ENCODE measurements at places on chromosomes 7 and 10.
A peak's percentile ranks its signal among the peaks of the same experiment; 100 is the strongest.

DNA sequence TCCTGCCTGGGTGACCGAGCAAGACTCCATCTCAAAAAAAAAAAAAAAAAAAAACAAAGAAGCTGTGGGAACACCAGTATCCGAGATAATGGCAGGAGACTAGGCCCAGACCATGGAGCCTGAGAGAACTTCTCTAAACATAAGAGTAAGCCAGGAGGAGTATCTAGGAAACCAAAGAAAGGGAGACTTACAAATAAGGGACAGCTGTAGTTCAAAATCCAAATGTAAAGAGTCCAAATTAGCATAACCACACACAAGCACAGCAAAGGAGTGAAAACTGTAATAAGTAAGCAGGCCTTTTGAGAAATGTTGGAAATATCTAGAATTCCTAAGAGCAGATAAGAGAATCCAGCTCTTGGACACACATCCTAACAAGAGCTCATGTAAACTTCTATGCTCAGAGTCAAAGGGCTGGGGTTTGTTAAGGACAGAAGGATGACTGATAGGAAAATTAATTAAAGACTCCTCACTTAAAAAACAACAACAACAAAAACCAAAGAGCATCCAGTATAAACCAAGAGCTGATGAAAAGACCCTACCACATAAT is 15.8 kb downstream of the ZNF25 start:
- no peak for DNase-seq

DNA sequence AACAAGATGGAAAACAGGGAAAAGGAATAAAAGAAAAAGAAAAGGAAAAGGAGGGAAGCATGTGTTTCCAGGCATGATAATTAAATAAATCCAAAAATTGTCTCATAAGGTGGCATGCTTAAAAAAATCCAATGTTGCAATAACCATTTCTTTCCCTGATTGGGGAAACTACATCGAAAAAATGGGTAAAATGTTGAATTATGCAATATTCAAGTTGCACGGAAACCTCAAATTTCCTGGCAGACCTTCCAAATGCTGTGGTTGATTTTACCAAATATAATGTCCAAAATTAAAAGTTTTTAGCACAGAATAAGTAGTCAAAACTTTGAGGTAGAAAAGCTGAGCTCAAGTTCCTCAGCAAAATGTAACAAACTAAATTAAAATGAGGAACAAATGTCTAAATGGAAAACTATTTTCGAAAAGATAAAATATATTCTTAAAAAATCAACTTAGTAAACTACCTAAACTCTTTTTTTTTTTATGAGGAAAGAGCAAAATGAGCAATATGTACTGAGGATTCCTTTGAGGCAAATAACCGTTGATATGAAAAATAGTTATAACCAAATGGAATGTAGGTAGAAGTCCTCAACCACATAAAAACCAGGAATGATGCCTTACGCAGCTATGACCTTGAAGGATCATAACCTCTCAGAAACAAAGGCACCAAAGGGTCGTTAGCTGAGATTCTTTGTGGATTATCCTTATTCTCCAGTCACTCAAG is 52.6 kb downstream of the MACC1 start:
- peak; percentile 70 for DNase-seq

DNA sequence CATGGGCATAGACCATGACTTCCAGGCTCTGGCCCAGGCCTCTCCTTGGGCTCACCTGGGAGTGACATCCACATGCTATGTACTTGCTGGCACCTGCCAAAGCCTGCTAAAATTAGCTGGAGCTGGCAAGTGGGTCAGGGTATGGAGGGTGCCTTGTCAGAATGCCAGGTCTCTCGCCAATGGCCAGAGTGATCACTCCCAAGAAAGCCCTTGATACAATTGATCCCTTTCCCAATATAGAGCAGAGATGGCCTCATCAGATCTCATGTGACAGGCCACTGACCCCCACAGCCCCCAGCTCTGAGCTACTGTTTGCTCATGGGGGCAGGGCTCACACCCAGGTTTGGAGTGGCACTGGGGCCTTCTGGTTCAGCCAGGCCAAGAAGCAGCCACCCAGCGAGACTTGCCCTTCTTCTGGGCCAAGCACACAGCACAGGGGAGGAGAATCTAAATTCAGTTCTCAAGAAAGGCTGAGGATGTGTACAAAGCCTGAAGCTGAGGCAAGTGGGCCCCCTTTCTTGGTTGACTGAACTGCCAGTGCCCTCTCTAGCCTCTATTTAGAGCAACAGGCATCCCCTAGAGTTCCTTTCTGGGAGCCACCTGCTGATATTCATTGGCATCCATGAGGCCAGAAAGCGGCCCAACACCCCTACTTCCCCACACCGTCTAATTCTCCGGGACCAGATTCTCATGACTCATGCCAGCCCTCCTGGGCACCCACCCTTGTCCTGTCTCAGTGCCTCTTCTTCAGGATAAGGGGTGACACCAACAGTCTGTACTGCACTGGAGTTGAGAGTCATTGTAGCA is 18.9 kb upstream of the MYL7 start:
- no peak for DNase-seq

GRCh38 chr7:5507013-5507412 is 83.4 kb upstream of the TNRC18 start:
- DNase-seq: no peak

- DNase-seq: no peak
These were observed 533.5 kb downstream of the GPAM start for GRCh38 chr10:111650088-111650487.

DNA sequence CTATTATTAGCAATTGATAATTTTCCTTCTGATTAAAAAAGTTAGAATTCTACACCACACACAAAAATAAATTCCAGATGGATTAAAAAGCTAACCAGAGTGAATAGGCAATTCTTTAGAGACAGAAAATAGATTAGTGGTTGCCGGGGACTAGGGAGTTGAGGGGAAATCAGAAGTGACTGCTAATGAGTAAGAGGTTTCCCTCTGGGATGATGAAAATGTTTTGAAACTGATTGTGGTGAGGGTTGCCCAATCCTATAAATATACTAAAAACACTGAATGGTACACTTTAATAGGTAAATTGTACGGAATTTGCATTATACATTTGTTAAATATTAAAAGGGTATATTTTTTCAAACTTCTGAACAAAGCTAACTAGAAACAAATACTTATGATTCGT is 214.9 kb downstream of the GPAM start:
- no peak for DNase-seq

DNA sequence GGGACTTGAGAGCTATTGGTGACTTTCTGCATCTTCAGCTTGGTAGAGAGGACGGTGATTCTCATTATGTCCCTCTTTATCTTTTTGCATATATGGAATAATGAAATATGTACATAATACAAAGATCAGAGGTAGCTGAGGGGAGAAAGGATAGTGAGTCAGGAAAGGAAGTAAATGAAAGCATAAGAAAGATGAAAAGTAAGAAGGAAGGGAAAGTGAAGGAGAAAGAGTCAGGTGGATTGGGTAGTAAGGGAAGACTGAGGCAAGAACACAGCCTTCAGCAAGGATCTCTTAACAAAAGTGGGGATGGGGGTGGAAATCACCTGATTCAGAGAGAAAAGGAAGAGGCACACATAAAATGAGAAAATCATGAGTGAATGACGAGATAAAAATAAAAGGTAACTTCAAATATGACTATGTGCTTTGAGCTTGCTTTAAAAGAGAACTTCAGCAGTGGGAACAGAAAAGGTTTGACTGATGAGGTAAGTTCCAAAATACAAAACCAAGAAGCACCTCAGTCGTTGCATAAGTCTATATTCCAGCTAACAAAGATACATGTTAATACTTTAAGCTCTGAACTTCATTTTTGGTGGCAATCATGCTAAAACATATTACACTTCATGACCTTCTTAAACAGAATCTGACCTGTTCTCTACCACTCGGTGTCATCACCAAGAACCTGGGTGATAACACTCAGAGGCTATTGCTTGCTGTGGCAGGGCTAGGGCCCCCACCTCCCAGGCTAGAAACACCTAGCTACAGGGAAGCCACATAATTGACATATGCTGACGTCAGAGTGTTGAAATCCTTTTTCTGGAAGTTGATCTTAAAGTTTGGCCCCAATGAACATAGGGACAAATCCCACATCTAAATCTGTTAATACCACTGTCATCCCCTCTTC is 32.9 kb downstream of the NRCAM start:
- no peak for DNase-seq

- no peak for DNase-seq
These were observed 106.0 kb downstream of the BMS1 start for GRCh38 chr10:42888504-42889095.

DNA sequence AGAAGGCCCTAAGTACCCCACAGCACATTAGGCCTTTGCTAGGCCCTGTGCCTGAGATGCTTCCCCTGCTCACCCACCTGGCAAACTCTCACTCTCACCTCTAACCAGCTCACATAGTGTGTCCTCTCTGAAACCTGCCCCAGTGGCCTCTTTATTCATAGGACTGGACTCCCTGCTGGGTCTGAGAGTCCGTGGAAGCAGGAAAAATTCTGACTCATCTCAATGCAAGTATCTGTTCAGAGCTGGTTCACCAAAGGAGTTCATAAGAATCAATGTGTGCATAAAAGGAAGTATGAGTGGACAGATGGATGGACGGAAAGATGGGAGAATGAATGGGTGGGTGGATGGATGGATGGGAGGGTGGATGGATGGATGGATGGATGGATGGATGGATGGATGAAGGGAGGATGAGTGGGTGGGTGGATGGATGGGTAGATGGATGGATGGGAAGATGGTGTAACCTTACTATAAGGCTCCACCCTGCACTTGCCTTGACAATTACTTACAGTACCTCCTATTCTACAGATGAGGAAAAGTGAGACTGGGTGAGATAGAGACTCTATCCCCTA is 111.2 kb upstream of the ZMIZ1 start:
- no peak for DNase-seq

- DNase-seq: no peak
These were observed 1.3 kb downstream of the FGFR2 start for GRCh38 chr10:121596689-121597503.

- DNase-seq: peak; percentile 25
These were observed 21.7 kb downstream of the CCM2 start for GRCh38 chr7:45021604-45022296.

DNA sequence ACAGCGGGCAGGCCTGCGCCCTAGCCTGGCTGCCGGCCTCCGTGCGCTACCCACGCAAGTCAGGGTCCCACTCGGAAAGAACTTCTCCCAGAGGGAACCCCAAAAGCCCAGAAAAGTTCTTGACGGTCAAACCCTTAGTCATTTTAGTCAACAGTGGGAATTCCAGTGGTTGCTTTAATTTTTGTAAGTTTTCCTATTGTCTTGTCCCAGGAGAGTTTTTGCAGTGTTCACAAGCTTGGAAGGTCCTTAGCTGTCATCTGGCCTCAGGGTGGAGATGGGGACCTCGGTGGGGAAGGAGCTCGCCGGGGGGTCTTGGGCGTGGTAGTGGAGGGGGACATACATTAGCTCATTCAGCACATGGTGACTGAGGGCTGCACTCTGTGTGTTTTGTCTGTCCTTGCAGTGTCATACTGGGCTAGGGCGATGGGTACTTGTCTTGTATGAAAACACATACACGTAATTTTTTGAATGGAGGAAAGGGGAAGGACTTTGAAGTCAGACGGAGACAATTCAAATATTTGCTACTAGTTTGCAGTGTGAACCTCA is 736 bp downstream of the MINDY4 start:
- DNase-seq: peak; percentile 8

- no peak for DNase-seq
These were observed 13.0 kb upstream of the TRPV6 start for GRCh38 chr7:142898377-142899170.

DNA sequence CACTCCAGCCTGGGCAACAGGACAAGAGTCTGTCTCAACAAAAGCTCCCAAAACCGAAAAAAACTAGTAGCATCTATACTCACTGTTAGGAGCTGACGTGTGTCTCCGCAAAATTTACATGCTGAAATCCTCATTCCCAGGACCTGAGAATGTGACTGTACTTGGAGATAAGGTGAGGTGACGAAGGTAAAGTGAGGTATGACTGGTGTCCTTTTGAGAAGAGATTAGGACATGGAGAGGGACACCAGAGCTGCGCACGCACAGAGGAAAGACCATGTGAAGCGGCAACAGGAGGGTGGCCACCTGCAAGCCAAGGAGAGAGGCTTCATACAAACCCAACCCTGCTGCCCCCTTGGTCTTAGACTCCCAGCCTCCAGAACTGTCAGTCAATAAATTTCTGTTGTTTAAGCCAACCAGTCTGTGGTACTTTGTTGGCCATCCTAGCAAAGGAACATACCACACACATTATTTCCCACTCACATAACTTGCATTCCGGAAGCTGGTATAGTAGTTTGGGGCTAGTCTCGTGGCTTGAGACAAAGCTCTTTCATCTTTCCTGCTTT is 1154.0 kb upstream of the CELF2 start:
- no peak for DNase-seq

GRCh38 chr7:57210871-57211270 is 78.6 kb upstream of the ZNF479 start:
- no peak for DNase-seq

- no peak for DNase-seq
These were observed 12.7 kb upstream of the AHCYL2 start for GRCh38 chr7:129212126-129212525.

DNA sequence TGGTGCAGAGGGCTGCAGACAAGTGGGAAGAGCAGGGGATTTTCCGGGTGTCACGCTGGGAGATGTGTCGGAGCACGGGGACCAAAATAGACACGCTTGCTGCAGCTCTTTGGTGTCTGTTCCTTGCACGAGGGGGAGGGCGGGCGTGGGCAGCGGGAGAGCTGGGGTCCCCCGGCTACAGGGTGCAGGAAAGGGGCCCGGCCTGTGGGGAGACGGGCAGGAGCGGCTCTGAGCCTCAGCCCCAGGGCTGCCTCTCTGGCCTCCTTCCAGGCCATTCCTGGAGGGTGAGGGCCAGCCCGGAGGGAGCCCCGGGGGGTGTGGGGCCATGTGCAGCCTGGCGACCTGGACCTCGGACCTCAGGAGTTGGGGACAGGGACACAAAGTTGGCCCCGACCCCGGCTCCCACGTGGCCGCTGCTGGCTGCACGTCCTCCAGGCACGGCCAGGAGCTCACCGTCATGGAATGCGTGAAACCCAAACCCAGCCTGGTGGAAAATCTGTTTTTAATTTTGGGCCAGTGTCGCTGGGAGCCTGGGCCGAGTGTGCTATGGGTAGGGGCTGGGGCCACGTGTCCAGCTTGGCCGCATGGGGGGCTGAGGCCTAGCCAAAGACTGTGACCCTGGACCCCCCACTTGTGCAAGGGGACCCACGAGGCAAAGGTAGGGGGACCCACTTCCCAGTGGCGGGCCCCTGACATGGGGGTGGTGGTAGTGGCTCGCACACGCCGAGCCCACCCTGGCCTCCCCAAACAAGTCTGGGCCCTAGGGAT is 6.6 kb downstream of the TTYH3 start:
- peak; percentile 44 for DNase-seq

Measured in fibroblast of lung (primary cell).